Lung microvascular endothelial cell (primary cell): ENCODE measurements at places on chromosomes 6 and 20. TPM values are rescaled to one million over a fixed set of nuclear protein-coding genes. Genes with fewer than 3 reads are reported as not detected.

GRCh38 chr20:49381558-49382493 lies 100.6 kb downstream of the KCNB1 start:
- DNase-seq: peak; percentile 58

- DNase-seq: no peak
Observed at GRCh38 chr6:166486536-166486880, 100.0 kb downstream of the RAMACL start.

GRCh38 chr20:37564388-37565133 lies 36.9 kb upstream of the BLCAP start:
- DNase-seq: peak; percentile 38

DNA sequence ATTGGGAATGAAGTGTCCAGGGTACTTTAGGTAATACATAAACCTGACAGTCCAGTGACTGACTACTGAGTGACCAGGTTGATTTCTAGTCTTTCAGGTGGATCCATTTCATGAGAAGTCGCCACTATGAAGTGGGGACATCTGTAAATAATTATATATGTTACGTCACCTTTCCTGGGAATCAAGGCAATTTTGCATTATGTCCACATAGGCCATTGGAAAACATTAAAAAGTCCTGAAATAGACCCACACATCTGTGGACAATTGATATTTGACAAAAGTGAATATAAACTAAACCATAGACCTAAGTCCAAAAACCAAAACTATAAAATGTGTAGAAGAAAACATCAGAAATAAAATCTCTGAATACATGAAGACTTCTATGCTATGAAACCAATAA lies 231.5 kb downstream of the C6orf118 start:
- no peak for DNase-seq

GRCh38 chr6:36378936-36379335 lies 8.5 kb downstream of the ETV7 start:
- DNase-seq: no peak

DNA sequence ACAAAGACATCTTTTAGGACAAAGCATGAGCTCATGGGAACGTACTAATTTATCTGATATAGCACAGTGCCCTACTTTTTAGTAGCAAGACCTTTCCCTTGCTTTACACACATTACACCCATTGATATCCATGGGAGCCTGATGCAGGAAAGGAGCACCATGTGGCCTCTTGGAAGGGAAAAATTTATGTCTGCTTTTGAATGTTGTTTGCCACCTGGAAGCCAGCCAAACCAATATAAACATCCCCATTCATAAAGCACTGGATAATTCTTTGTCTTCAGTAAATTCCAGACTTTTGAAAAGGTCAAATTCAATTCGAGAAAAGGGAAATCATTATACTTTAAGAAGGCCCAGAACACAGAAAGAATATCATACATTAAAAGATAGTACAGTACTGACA lies 152.3 kb upstream of the BEND6 start:
- DNase-seq: peak; percentile 94

DNA sequence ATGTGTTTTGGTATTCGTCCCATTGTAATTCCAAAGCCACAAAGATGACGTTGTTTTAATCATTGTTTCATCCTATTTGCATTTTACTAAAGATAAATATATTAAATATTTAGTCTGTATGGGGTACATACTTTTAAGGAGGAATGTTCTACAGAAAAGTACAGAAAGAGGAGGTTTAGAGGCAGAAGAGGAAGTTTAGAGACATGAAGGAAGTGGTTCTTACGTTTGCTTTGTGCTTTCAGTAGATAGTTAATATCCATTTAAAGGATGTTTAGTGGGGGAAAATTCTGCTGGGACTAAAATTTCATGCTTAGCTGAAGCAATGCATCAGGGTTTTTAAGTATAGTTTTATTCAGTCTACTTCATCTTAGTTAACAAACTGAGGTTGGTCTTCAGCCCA lies 116.6 kb downstream of the CRYBG1 start:
- DNase-seq: no peak

GRCh38 chr6:79157961-79158644 lies 76.4 kb downstream of the HMGN3 start:
- no peak for DNase-seq

- no peak for DNase-seq
Observed at GRCh38 chr6:44915111-44915510, 413.0 kb upstream of the RUNX2 start.

SLC22A2 gene
- total RNA-seq: not detected in 2 replicates

PRR18 gene
- not detected in 2 replicates for total RNA-seq

SLA2 gene
- total RNA-seq: not detected in 2 replicates

CST2 gene
- not detected in 2 replicates for total RNA-seq
